Bronchial epithelial cell (primary cell): ENCODE measurements at places on chromosomes 7 and 10.

DNA sequence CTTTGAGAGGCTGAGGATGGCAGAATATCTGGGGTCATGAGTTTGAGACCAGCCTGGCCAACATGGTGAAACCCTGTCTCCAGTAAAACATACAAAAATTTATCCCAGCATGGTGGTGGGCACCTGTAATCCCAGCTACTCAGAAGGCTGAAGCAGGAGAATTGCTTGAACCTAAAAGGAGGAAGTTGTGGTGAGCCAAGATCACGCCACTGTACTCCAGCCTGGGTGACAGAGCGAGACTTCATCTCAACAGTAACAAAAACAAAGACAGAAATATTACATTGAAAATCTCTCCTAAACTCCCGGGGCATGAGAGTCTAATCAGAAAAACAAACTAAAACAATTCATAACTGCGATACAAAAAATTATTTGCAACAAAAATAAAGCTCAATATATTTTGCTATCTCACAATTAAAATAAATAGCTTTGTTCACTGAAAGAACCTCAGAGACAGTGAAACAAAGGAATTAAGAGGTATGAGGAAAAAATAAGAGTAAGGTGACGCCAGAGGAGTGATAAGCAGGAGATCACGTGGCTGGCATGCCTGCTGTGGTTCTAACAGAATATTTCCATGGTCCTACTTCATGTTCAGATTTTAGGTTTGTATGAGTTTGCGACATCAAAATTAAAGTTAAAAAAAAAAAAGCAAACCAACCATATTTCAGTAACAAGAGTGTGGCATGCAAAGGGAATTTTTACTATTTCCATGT, 527.7 kb upstream of the POM121L12 start:
- no peak for DNase-seq

- DNase-seq = no peak
Measured at GRCh38 chr7:114658216-114658615, 243.6 kb downstream of the FOXP2 start.

GRCh38 chr7:131346885-131347592, 19.4 kb downstream of the MKLN1 start:
- DNase-seq = peak; percentile 61

GRCh38 chr10:112332022-112332421, 41.9 kb upstream of the ACSL5 start:
- DNase-seq = no peak

DNA sequence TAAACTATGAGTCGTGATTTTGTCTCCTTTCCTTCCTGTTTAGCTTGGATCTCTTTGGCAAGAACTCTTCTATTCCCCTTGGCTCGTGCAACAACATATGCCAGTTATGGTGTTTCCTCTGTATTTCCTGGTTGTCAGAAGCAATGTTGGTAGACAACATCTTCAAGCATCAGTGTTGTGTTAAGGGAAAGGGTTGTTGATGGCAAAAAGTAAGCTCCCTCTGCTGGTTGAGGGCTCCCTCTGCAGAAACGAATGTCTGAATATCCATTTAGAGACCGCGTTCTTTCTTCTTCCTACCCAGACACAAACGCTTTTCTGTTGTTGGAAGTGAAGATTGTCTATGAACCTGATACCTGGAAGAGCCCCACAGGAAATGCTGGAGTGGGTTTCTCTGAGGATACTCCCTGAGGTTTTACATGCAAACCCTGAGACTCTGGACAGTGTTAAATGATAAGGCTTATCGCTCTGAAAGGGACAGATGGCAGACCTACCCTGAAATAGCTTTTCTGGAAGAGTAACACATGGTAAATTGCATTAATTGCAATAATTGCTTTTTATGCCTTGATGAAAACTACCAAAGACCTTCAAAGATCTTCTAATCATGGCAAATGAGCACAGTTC, 23.5 kb upstream of the C1QL3 start:
- DNase-seq = peak; percentile 48

DNA sequence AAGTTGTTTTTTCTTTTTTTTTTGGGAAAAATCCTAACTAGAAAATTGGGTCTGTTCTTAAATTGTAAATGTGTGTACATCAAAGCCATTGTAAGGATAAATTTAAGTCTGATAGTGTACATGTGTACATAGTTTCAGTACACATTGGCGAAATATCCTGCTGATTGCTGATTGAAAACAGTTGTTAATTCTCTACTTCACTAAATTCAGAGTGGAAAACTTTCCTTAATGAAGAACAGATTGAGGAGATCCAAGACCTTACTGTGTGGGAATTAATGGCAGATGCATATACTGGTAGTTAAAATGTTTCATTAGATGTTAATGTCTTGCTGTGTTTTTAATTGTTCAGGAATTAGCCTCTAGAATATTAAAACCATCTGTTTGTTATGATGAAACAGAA, 506.0 kb downstream of the AUTS2 start:
- DNase-seq = no peak

DNA sequence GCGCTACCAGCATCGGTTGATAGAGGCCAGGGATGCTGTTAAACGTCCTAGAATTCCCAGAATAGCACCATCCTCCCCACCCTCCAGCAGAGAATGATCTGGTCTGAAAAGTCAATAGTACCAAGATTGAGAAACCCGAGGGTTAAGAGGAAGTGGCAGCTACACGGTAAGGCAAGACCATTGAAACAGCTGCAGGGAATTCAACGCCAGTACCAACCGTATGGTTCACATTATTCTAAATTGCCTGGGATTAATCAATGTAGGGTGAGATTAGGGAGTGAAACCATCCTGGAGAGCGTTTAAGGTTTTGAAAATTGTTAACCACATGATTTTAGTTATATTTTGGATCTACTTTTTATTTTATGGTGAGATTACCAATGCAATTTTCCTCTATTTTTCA, 352.2 kb downstream of the PRPF18 start:
- no peak for DNase-seq

DNA sequence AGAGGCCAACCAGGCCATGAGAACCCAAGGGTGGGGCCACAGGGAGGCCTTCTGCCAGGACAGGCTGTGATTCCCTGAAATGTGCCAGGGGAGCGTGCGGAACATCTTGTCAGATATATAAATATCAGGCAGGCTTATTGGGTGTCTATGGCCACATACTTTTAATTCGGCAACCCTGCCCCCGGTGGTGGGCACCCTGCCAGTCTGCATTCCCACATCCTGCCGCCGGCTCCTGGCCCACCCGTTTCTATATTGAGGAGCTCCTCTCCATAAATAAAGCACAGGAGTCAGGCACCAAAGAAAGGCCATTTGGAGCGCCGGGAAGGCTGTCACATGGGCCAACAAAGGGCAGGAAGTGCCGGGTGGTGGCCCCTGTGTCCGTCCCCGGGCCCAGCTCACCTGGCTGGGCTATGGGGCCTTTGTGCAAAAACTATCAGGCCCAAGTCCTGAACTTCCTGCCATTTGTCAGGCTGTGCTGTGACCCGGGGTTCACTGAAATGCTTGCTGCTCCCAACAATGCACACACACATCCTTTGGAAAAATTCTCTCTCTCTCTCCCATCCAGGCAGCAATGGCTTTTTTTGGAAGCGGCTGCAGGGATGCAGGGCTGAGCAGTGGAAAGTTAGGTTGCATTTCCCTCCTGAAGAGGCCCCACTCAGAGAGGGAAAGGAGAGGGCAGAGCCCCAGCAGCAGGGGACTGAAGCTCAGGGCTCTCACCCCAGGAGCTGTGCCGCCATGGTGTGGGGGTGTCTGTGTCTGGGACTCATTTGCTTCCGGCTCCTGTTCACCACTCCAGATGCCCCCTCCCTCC, 25.0 kb upstream of the PODXL start:
- DNase-seq = no peak

DNA sequence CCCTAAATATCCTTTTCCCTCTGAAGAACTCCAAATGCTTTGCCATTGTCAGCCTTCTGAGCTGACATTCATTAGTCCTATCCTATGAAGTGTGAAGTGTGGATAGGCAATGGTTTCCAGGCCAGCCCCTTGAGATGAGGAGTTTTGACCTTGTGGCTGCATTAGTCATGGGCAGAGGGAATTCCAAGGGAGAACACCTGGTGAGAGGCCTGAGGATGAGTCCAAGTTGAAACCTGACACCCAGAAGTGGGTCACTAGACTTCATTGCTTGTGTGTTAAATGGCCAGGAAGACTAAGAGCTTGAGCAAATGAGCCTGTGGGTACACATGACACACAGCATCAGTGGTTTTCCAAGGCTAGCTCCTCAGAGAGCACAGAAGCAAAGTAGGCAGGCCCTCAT, 260.8 kb downstream of the SKAP2 start:
- peak; percentile 57 for DNase-seq

- DNase-seq = no peak
Measured at GRCh38 chr10:126659750-126660149, 10.7 kb downstream of the C10orf90 start.

DNA sequence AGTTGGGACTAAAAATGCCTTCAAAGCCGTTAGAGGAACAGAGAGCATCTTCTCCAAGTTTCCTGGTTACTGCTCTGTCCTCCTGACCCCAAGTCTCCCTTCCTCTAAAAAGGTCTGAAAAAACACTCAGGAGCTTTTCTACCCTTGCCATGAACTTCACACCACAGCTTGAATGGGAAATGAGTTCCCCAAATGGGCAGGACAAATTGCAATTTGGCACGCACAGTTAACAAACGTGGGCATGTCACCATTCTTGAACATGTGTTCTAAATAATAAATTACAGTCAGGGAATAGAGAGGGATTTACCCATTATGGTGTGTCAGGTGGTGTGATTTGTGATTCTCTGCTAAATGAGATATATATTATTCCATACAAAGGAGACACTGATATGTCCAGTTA, 91.2 kb upstream of the WNT16 start:
- no peak for DNase-seq

DNA sequence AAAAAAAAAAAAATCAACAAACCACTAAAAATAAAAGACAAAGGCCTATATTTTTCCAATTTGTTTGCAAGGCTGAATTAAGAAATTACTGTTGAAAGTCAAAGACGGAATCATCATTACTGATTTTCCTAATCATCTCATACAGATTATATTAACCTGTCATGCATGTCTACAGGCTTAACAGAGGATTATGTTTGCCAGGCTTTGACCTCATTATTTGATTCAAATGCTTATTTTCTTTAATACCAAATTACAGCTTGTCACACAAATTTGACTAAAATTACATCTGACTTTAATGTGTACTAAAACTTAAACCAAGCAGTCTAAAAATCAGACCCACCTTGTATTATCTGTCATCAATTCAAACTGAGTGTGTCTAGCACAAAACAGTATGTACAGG, 21.2 kb downstream of the KIF5B start:
- no peak for DNase-seq

DNA sequence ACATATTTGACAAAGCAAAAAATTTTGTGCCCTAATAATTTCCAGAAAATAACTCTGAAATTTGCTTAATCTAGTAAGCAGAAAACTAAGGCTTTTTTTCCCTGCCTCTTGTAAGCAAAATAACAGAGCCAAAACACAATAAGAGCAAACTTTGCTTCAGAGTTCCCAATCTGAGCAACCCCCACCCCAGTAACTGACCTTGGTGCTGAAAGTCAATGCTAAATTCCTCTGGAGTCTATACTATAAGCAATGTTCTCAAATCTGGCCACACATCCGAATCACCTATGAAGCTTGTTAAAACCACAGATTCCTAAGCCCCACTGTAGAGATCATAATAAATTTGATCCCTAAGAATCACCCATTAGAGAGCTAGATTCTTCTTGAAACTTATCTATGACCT, 150.5 kb downstream of the ELAPOR2 start:
- no peak for DNase-seq

- DNase-seq = peak; percentile 84
Measured at GRCh38 chr7:32163141-32163806, 93.1 kb upstream of the PDE1C start.

GRCh38 chr10:124660404-124661125, 83.6 kb downstream of the FAM53B start:
- DNase-seq = no peak

GRCh38 chr10:28254290-28254985, 48.4 kb downstream of the MPP7 start:
- peak; percentile 91 for DNase-seq

- no peak for DNase-seq
Measured at GRCh38 chr10:127735723-127736221, 1.2 kb upstream of the FOXI2 start.

DNA sequence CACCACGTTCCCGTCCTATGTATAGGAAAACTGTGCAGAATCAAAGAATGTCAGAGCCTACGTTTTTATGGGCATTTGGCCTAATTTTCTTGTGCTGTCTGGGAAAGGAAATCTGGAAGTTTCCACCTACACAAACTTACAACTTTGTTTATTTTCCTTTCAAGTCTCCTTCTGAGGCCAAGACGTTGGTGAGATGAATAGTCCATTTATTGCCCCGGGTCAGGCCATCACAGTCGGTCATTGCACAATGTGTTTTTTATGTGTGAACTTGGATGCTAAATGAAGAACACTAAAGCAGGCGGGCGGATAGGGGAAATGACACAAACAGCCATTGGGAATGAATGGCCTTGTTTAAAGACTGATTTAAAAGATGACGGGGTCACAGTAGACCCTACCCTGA, 38.6 kb downstream of the TRIL start:
- no peak for DNase-seq

GRCh38 chr7:112668561-112668960, 121.6 kb downstream of the TMEM168 start:
- DNase-seq = no peak

- DNase-seq = no peak
Measured at GRCh38 chr7:45026013-45026412, 26.0 kb downstream of the CCM2 start.

DNA sequence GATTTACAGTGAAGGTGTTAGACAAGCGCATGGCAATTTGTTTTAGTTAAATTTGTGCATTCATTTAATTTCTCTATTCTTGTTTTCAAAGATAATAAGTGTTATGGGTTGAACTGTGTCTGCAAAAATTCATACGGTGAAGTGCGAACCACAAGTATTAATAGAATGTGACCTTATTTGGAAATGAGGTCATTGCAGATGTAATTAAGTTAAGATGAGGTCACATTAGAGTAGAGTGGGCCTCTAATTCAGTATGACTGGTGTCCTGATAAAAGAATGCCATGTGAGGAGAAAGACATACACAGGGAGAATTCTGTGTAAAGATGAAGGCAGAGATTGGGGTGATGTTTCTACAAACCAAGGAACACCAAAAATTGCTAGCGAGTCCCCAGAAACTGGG, 158.8 kb upstream of the SEMA3E start:
- DNase-seq = no peak

DNA sequence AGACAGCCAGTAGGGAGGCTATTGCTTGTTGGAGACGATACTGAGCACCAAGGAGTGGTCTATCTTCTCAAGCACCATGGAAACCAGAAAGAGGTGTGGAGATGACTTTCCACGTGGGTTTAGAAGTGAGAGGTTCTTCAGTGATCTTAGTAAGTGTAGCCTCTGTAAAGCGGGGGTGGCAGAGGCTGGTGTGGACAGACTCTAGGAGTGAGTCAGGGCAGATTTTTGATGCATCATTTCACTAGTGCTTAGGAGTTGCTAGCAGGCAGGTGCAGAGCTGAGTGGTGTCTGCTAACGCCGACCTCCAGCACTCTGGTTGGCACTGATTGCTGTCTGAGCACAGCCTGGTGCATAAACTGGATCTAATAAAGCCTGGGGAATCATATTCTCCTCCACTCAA, 78.4 kb upstream of the ADO start:
- DNase-seq = no peak
